ENCODE measurements at places on chromosomes 7 and 10.

DNA sequence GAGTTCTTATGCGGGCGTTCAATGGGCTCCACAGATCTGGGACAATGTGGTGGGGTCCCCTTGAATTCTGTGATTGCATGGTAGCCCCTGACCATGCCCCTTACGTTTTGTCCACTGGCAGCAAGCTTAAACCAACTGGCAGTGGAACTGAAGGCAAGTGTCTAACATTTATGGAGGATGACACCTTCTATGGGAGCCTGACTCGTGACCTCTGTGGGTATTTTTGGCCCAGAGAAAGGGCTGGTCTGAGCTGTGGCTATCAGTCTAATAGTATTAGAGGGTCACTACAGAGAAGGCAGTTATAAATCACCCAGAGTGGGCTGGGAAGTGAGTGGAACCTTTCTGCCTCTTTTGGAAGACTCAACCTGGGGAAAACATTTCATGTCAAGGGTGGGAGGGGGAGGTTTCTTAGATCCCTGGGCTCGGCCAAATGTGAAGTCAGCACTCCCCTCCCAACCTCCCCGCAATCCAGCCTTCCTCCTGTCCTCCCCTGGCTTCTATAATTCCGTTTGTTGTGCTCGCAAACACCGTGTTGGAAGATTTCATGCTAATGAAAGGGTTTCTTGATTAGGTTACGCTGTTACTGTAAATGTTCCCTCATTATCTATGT lies 322.7 kb downstream of the RPS24 start:
- DNase-seq, result no peak

DNA sequence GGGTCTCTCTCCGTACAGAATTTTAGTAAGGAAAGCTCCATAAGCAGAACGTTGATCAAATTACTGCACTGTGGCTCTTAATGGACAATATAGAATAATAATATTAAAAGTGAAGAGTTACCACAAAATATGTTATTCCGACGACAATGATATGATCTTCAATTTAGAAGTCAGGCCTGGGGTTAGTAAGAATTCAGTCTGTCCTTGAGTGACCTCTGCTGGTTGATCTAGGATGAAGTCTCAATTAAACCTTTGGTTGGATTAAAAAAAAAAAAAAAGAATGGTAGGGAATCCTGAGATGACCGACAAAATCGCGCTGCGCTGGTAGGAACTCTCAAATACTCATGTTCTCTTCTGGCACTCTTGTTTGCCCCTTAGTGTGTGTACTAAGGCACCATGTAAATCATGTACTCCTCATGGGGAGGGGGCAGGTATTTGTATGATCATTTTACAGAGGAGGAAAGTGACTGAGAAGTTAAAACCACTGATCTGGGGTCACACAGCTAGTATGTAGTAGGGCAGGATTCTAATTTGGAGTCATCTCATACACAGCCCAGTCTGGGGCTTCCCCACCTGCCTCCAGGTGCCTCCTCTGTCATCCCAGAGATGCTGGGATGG lies 161.3 kb upstream of the NPVF start:
- DNase-seq, result peak; percentile 54

- DNase-seq, result no peak
Observed at GRCh38 chr7:28779954-28780353, 178.2 kb downstream of the TRIL start.

DNA sequence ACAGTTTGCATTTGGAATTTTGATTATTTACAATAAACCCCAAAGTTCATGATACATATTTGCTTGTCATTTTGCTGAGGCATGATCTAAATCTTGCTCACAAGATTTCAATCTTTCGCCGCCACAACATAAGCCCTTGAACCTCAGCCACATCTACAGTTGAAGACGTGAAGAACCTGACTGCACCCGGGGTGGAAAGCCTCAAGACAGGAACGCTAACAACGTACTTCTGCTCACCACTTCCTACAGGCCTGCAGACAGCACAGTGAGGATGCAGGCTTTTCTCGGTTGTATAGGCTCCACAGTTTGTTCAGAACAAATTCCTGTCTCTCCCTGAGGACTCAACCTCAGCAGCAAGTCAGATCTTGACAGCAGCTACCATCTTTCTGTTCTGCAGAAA lies 393.8 kb upstream of the PRKCQ start:
- DNase-seq, result no peak

GRCh38 chr10:11602358-11602757 lies 9.1 kb downstream of the USP6NL start:
- DNase-seq, result no peak

GRCh38 chr7:33750177-33750576 lies 155.2 kb upstream of the BMPER start:
- DNase-seq, result no peak

GRCh38 chr7:34354011-34354410 lies 304.0 kb upstream of the NPSR1 start:
- DNase-seq, result no peak

- DNase-seq, result no peak
Observed at GRCh38 chr10:34474009-34474376, 341.1 kb downstream of the PARD3 start.

DNA sequence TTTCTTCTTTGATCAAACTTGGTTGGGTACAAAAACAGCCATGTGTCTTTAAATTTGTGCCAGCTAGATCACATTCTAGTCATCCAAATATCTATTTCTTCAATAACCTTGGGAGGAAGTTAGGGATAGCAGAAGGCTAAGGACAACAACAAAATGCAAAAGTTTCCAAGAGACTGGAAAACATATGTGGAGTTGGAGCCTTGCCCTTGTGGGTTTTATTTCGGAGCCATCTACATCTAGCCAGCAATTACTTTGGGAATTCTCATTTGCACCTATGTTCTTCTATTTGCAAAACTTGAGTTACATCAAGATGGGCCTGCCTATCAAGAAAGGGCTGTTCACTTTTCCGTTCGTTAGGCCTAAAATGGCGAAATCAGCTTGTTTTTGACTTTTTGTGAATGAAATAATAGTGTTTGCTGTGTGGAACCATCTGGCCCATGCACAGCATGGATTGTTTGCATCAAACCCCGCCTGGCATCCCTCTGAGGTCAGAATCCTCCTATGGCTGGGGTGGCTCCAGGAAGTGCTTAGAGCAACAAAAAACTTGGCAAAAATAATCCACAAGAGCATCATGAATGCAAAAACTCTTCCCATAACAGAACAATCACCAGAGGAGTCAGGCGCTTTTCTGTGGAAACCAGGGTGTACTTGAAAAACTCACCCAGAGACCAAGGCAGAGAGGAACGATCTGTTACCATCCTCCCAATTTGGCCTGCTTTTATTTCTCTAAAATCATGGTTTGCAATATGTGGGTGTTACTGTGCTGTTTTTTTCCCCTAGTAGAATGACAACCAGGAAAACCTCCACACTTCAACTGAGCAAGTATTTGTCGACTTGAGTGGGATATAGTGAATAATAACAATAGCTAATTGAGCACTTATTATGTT lies 36.2 kb upstream of the XPNPEP1 start:
- no peak for DNase-seq

- no peak for DNase-seq
Observed at GRCh38 chr10:70403483-70404035, 386 bp upstream of the EIF4EBP2 start.

- no peak for DNase-seq
Observed at GRCh38 chr7:81140252-81140651, 221.4 kb upstream of the SEMA3C start.

- no peak for DNase-seq
Observed at GRCh38 chr7:100567031-100567730, 6.5 kb downstream of the SAP25 start.

DNA sequence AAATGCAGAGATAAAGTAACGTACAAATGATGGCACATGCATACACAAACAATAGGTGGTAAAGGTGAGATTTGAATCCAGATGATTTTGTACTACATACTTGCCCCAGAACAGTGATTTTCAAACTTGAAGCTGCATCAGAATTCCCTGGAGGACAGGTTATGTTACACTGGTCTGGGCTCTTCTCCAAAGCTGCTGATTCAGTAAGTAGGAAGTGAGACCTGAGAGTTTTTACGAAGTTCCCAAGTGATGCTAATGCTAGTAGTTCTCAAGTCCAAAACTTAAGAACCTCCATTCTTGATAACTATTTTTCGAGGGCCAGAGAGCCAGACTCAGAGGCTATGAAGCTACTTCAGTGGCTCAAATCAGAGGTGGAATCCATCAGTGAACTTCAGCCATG lies 159.0 kb upstream of the POM121L12 start:
- no peak for DNase-seq

GRCh38 chr10:92014620-92015019 lies 91.0 kb downstream of the BTAF1 start:
- peak; percentile 15 for DNase-seq

Data from LNCaP clone FGC (cell line).